Activated T-cell treated with anti-CD3 and anti-CD28 coated beads, Interleukin-2, amount 50 U/mL, for 48 hours (primary cell): ENCODE measurements at places on chromosomes 6 and 20.

- DNase-seq, result no peak
These were observed 225.9 kb downstream of the PTPRT start for GRCh38 chr20:42963796-42964195.

DNA sequence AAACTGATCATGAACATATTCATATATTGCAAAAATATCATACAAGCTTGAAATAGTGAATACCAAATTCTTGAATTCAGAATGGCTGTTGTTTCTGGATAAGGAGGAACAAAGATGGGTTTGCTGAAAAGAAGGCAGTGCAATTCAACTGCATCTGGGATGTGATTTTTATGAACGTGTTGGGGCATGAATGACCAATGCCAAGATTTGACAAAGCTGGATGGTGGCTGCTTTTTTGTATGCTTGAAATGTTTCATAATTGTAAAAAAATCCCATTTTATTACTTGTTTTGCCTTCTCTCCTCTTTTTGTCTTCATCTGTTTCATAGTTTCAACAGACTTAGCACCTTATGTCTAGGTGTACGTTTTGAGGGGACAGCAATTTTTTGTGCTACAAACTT, 36.8 kb upstream of the BCAS1 start:
- no peak for DNase-seq

DNA sequence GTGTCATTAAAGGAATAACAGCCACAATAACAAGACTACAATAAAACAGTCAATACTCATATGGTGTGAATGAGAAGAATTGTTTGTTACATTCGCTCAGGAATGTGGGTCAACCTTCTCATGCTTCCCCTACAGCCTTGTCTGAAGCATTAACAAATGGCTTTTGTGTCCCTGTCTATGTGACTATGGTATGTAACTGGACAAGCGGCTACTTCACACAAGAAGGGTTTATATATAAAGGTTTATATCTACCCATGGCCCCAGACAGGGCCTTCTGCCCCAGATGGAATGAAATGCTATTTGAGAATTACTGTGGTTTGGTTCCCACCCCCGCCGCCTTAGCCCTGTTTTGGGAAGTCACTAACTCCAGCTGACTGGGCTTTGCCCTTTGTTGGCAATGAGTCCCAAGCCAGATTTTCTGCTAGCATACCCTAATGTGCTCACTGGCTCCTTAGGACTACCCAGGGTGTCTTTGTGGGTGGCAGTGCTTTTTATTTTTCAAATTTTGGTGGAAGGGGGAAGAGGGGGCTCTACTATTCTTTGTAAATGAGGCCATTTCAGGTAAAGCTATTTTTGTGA, 39.4 kb downstream of the TFAP2A start:
- no peak for DNase-seq

DNA sequence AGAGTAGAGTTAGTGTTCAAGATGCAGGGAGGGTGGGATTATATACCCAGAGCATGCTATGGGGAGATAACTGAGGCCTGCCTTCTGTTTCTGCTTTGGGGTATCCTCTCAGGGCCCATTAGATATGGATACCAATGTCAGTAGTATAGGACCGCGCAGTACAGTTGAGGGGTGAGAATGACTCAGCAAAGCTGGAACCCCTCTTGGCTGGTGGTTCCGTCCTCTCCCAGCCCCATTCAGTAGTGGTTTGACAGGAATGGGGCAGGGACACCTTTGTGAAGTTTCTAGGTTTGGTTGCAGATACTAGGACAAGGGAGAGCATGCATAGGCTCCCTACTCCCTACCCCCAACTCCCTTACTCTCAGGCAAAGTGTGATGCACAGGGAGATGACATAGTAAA, 47.8 kb downstream of the EIF2S2 start:
- no peak for DNase-seq

DNA sequence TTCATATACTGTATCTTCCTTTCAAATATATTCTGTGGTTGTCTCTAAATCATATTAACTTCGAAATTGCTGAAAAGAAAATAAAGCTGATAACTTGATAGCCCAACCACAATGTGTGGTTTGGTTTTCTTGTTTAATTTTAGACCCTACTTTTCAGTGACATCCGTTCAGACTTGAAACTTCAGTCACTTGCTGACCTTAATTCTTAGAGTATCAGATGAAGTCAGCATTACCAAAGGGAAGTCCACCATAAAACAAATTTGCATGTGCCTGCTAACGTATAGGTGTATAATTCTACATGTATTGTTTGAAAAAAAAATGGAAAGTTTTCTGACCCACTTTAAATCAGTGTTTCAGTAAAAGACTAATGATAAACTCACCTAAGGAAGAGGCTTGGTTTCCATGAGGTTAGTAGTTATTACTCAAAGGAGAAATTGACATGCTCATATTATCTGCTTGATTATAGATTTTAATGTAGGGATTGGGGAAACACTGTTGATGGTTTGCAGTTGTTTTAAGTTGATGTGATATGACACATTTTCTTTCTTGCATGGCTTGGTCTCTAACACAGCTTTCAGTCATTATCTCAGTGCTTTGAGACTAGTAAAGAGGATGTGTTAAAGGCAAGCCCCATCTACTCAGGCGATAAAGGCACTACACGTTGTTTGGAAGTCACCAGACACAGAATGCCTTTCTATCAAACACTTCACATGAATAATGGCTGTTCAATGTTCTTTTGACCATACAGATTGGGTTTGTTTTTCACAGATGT, 5.2 kb upstream of the IL17A start:
- DNase-seq, result no peak

DNA sequence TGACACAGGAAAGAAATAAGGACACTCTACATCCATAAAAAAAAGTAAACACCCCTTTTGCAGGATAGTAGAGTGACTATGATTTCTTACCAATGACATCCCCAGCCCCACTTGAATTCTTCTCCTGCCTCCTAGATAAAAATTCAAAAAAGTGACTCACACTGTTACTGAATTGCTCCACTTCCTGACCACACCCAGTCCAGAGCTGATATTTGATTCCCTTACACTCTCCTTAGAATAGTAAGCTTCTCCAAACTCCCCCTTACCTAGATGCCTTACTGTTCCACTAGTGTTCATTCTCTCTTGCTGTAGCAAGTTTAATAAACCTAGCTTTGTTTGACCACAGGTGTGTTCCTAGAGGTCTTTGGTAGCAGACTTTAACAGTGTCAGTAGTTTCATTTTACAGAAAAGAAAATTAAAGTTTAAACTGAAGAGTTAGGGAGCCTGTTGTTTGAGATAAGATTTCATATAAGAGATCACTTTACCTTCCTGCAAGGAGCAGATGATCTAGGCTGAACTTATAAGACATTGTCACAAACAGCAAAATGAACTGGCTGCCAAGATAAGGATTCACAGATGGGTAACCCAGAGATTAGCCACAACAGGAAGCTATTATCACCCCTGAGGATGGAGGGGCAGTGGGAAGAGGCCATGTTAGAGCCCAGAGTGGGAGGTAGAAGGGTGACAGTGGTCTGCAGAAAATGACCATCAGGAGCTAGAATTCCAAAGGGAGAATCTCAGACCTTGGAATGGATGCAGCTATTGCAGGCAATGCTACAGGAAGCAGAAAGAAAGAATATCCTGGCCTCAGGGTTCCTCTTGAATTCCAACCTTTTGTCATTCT, 28.4 kb upstream of the BTN3A2 start:
- no peak for DNase-seq

DNA sequence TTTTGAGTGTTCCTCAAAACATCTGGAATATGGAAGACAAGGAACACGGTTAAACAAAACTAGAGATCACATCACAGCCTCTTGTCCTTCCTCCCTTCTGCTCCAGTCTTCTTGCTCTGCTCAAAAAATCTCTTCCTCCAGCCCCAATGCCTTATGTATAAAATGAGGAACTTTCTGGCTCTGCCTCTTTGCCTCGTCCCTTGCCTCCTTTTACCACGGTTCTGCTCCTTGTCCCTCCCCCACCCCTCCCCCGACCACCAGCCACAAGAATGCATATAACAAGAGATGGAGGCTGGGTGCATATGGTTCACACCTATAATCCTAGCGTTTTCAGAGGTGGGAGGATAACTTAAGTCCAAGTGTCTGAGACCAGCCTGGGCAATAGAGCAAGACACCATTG, 43.6 kb downstream of the PLAGL2 start:
- DNase-seq, result no peak

GRCh38 chr6:148737806-148738205, 9.0 kb upstream of the UST start:
- DNase-seq, result no peak

DNA sequence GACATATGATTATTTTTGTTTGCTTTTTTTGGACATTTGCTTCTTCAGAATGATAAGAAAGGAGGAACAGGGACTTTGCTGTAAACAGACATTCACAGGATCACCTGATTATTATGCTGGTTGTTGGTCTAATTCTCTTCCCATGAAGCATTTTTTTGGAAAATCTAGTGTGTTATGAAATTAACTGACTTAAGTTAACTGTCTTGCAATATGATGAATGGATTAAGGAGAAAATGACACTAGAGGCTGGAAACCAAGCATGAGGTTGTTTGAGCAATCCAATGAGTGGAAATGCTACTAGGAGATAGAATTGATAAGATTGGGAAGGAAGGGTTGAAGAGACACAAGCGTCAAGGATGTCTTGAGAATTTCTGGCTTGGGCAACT, 13.2 kb upstream of the EDN1 start:
- DNase-seq, result no peak

- DNase-seq, result no peak
These were observed 95.5 kb downstream of the QRSL1 start for GRCh38 chr6:106724848-106725247.

GRCh38 chr20:60952861-60953260, 299.2 kb upstream of the CDH4 start:
- no peak for DNase-seq

GRCh38 chr20:55057779-55058415, 582.5 kb downstream of the DOK5 start:
- DNase-seq, result no peak

- no peak for DNase-seq
These were observed 247.8 kb downstream of the CD83 start for GRCh38 chr6:14365393-14365792.

DNA sequence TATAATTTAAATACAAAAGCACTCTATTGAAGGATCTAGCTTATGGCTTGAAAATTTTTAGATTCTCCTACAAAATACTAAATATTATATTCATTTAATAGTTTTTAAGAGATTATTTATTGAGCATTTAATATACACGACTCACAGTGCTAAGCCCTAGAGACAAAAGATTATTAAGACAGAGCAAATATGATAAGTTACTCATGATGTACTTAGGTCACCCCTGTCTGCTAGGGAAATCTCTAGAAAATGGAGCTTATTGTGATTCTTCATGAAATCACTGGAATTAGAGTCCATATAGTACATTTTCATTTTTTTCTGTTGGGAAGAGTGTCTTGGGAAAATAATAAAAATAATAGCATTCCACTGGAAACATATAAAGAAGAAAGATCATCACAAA, 37.8 kb downstream of the BEND6 start:
- DNase-seq, result no peak

- DNase-seq, result no peak
These were observed 51.2 kb upstream of the RALGAPA2 start for GRCh38 chr20:20763650-20764049.

DNA sequence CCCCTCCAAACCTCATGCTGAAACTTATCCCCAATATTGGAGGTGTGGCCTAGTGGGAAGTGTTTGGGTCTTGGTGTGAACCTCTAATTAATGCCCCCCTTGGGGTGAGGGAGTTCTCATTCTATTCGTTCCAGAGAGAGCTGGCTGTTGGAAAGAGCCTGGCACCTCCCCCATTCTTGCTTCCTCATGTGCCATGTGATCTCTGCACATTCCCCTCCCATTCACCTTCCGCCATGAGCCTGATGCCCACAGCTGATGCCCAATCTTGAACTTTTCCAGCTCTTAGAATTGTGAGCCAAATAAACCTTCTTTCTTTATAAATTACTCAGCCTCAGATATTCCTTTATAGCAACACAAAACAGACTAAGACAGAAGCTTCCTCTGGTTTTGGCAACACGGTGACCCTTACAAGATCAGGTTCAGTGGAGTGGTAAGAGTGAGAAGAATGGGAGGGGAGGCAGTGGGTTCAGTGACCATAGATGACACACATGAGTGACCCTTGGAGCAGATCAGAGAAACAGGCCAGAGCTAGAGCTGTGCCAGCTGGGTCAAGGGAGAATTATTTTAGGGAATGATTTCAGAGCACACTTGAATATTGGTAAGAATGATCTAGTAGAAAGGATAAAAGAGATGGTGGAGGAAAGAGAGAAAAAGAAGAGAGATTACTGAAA, 176.4 kb downstream of the LY86 start:
- no peak for DNase-seq

DNA sequence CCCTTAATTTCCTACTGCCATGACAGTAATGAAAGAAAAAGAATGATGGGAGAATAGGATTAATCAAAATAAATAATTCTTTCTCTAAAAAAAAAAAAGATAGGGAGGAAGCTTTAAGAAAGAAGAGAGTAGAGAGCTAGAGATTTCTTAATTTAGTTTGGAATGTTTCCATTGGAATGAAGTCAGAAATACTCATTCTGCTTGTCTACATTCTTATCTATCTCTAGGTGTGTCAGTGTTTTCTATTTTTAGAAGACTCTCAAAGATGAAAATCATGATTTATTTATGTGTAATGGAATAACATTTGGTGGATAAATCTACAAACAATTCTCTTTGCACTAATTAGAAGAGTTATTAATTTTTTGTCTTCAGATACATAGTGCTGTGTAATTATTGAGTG, 38.0 kb upstream of the HIVEP1 start:
- DNase-seq, result no peak

DNA sequence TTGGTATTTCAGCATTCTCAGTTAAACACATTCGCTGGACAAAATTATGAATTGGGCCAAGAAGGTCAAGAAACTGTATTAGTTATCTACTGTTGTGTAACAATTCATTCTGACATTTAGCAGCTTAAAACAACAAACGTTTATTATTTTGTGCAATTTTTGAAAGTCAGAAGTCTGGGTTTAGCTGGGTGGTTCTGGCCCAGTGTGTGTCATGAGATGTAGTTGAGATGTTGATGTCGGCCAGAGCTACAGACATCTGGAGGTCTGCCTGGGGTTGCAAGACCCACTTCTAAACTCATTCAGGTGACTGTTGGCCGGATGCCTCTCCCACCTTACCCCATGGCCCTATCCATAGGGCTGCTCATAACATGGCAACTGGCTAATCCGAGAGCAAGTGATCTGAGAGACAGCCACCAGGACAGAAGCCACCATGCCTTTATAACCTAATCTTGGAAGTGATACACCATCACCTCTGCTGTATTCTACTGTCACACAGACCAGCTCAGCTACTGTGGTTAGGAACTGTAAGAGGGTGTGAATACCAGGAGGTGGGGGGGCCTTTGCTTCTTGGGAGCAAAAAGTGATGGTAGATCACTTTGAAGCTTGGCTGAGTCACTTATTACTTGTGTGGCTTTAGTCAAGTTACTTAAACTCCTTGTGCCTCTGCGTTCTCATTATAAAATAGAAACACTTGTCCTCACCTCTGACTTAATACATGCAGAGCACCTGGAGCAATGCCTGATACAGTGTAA, 217.0 kb upstream of the MYLIP start:
- DNase-seq, result peak; percentile 64

- no peak for DNase-seq
These were observed 64.8 kb downstream of the UTRN start for GRCh38 chr6:144349690-144350527.
